ENCODE measurements at places on chromosomes 5 and 9.

DNA sequence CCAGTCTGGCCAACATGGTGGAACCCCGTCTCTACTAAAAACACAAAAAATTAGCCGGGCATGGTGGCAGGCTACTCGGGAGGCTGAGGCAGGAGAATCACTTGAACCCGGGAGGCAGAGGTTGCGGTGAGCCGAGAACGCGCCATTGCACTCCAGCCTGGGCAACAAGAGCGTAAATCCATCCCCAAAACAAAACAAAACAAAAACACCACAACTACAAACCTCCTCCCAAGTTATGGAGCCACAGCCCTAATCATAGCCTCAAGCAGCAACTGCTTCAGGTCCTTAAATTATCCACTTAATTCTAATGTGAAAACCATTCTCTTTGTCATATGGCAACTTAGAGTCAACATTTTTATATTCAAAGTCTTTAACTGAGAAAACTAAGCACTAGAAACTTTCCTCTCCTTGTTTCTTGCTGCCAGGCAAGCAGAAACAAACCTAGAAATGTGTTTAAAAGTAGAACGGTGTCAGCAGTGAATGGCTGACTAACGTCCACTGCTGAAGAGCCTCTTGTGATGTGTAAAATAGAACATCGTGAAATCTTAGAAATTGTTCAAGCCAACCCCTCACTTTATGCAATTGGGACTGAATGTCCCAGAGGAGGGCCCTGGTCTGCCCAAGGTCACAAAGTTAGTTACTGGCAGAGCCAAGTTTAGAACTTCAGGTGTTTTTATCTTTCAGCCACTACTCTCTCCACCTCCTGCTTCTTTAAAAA is 5.7 kb downstream of the TMEM245 start:
- DNase-seq, result no peak

GRCh38 chr9:137969008-137969407 is 91.4 kb downstream of the CACNA1B start:
- no peak for DNase-seq

DNA sequence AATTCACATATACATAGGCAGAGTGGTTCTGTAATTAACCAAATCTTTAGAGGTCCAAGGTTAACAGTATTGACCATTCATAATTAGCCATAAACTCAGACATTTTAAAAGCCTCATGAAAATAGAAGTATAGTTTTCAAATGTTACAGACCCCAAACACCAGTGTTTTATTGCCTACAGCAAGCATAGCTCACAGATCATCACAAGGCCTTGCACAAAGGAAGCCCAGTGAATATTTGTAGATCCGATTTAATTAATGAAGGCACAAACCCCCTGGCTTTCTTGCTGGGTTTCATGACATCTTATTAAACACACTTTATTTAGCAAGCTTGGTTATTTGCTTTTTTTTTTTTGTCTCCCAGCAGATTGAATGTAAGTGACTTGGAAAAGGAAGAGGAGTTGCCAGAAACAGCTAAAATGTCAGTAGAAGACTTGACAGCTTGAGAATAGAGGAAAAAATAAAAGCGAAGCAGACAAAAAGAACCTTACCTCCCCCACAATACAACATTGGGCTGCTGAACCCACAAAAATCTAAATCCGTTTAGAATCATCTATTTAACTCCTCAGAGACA is 283.9 kb upstream of the TNC start:
- no peak for DNase-seq

DNA sequence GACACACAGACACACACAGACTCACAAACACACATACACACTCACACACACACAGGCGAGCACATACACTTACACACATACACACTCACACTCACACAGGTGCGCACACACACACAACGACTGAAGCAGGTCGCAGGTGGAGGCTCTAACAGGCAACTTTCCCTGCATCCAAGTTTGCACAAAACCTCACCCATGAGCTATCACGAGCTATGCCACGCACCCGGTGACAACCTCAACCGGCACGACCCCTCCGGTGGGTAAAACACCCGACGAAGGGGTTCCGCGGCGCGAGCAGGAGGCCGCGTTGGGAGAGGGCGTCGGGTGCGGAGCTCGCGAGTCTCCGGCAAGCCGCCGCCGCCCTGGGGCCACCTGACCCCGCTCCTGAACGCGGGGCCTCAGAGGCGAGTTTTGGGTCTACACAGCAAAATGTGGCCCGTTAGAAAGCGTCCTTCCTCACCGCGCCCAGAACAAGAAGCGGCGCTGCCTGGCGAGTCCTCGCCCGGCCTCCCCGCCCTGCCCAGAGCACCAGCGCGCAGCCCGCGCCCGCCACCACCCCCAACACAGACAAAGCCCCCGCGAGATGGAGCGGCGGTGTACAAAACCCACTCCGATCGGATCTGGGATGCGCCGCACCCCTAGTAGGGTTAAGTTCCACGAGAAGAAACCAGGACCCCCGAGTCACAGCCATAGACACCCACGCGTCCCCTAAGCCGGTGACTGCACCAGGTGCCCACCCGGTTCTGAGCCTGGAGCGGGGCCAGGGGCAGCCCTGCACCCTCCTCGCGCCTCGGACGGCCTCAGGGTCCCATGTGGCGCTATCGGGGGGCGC is 665 bp downstream of the SLC6A3 start:
- DNase-seq, result no peak

DNA sequence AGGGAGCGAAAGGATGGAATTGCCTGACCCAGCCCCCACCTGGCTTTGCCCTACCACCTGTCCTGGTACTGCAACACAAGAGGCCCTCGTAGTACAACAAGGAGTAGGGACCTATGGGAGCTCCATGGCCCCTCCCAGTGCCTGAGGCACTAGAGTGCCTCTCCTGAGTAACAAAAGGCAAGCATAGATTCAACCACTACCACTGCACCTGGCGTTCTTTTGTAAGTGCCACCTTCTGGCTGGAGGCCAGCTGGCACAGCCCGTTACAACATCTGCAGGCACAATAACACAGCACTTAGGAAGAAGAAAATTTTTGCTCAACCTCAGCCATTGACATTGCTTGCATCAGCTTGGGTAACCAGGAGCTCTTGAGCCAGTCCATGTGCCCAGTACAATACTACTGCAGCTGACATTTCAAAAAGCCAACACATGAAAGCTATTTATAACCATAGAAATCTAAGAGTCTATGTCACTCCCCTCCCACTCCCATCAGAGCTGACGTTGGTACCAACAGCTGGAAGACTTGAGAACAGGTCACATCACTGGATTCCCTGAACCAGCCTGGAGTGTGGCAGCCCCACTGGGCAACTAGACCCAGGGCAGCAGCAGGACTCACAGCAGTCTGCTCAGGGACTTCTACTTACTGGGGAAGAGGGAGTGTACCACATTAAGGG is 17.7 kb upstream of the FAM174A start:
- DNase-seq, result no peak

- no peak for DNase-seq
Measured at GRCh38 chr5:107929080-107929479, 258.3 kb upstream of the EFNA5 start.

- no peak for DNase-seq
Measured at GRCh38 chr5:141814064-141814964, 63.9 kb downstream of the PCDH1 start.

GRCh38 chr9:37749129-37749528 is 4.5 kb upstream of the TRMT10B start:
- no peak for DNase-seq

GRCh38 chr5:98110791-98111190 is 662.7 kb upstream of the RGMB start:
- DNase-seq, result no peak

- no peak for DNase-seq
Measured at GRCh38 chr5:31663519-31663918, 24.6 kb downstream of the PDZD2 start.

GRCh38 chr9:2570615-2571479 is 50.7 kb upstream of the VLDLR start:
- DNase-seq, result no peak

GRCh38 chr9:83972286-83972685 is 7.7 kb downstream of the HNRNPK start:
- DNase-seq, result no peak

GRCh38 chr5:14240359-14240758 is 97.2 kb downstream of the TRIO start:
- no peak for DNase-seq

GRCh38 chr5:171291371-171291770 is 17.7 kb upstream of the TLX3 start:
- DNase-seq, result no peak

- DNase-seq, result no peak
Measured at GRCh38 chr5:107576736-107577393, 93.9 kb downstream of the EFNA5 start.

DNA sequence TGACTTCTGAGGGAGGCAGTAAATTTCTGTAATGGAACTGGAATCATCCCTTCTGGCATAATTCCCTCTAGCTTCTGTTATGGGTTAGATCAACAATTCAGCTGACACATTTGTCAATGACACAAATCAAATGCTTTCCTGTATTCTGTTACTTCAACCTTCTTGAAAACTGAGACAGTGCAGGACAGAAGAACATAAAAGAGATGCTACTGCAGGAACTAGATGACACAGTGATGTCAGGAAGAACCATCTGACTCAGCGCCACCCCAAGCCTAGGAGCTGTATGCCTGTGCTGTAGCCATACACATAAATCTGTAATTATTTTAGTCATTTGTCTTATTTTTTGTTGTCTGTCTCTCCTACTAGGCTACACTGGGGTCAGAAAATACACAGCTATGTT is 18.2 kb upstream of the CEP120 start:
- DNase-seq, result no peak

DNA sequence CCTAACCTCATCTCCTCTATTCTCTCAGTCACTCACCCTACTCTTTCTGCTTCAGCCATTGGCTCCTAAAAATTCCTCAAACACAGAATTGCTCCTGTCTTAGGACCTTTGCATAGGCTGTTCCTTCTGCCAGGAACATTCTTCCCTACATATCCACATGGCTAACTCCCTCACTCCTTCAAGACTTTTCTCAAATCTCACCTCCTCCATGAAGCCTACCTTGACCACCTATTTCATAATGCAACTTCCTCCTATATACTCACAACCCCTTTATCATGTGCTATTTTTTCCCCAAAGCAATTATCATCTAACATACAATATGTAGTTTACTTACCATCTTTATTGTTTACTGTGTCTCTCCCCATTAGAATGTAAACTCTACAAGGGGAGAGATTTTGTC is 45.8 kb downstream of the ARL15 start:
- no peak for DNase-seq

- DNase-seq, result no peak
Measured at GRCh38 chr9:37392272-37392671, 30.2 kb upstream of the GRHPR start.

DNA sequence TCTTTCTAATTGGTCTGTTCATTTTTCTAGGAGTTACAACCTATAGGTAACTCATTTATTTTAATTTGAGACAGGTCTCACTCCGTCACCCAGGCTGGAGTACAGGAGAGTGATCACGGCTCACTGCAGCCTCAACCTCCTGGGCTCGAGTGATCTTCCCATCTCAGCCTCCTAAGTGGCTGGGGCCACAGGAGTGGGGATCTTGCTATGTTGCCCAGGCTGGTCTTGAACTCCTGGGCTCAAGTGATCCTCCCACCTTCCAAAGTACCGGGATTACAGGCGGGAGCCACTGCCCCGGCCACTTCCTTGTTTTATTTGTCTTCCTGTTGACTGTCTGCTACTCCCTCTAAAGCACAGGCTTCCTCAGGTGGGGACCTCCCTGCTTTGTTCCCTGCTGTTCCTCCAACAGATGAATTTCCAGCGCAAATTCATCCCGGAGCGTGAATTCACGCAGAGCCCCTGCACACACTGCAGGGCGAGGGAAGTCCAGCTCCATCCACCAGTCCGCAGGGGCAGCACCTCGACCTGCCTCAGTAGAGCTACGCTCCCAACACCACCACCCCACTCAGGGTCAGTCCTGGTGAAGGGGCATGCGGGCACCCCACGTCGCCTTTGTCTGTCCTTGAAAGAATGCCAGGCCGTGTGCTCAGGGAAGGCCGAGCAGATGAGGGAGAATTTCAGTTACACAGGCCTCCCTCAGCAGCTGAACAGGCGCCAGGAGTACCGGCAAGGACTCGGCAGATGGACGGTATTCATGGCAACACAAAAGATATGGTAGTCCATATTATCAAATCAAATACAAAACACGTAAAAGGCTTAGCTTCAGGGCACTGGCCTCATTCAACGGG is 6.3 kb downstream of the QSOX2 start:
- no peak for DNase-seq

DNA sequence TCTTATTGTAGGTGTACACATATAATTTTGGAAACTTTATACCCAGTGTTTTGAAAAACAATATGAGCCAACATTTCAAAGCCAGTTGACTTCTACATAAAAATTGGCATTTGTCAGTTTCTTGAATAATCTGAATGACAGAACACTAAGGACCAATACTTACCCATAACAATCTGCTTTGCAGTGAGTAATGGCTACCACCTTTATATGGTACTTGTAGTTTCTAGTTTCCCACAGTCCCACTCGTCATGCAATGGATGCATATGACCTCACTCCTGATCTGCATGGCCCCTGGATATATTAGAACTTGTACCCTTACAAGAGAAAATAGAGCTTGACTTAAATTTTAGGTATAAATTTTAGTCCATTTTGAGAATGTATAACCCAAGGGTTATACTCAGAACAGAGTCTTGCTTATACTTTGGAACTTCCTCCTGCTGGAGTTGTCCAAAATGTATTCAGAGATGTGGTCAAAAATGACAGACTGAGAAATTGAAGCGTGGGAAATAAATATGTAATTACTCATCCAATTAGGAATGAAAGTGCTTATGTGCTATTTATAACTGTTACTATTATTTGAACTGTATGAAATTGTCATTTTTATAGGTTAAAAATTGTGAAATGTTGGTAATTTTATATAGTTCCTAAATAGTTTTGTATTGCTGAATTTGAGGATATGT is 19.5 kb downstream of the XRCC4 start:
- DNase-seq, result no peak

DNA sequence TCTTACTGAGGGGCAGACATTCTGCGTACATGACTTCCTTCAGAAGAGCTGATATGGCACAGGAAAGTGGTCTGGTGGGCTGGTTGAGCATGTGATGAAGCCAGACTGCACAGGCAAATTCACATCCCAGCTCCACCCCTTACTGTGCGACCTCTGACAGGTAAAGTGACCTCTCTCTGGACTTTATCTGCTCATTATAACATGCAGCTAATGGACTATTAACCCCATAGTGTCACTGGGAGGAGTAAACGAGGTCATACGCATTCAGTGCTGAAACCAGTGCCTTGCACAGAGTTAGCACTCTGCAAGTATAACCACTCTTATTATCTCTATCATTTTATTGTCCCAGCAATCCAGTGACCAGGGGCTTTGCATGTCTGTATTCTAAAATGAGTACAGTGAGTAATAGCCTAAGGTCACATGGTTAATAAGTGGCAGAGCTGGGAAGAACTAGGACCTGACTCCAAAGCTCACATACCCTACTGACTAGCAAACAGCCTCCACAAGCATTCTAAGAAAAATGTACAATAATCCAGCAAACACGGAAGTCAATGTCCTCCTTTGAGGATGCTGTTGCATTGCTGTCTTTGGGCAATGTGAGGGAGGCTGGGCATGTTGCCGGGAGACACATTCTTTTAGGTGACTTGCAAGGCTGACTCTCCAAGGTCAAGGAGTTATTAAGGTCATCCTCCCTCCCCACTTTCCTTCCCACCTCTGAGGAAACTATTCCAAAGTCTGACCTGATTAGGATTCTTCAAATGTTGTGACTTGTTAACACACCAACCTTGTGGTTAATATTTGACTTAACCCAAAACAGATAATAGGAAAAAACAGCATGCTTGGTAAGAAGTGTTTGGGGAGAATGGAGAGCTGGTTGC is 19.0 kb downstream of the GLRX start:
- no peak for DNase-seq

- DNase-seq, result no peak
Measured at GRCh38 chr9:129822898-129823541, 916 bp downstream of the TOR1A start.

GRCh38 chr5:73496984-73497457 is 1.2 kb upstream of the BTF3 start:
- no peak for DNase-seq
